ENCODE measurements at places on chromosomes 6 and 20. TPM values are rescaled to one million over a fixed set of nuclear protein-coding genes. Genes with fewer than 3 reads are reported as not detected.

KCTD20 gene
- total RNA-seq, result 78.8 TPM

DNA sequence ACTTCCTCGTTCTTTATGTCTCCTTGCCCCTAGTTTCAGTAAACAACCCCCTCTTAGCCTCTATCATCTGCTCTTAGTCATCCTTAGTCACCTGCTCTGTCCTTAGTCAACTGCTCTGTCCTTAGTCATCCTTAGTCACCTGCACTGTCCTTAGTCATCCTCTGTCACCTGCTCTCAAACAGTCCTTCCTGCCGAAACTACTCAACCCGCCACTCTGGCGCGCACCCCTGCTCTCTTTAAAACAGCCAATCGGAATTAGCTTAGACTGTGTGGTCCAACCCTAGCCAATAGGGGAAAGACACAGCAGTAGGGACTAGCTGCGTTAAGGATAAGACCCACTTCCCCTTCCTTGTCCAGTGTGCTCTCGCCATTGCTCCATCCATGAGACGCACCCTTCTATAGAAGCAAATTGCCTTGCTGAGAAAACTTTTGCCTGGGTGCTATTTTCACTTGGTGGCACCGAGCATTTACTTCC is 73.9 kb downstream of the BACH2 start:
- no peak overlapping the region for H3K27ac ChIP-seq
- no peaks in the 10 kb centered on the region for H3K27me3 ChIP-seq
- DNase-seq, result no peak
- H3K4me3 ChIP-seq, result no peak overlapping the region
- no peaks in the 10 kb centered on the region for H3K36me3 ChIP-seq

DNA sequence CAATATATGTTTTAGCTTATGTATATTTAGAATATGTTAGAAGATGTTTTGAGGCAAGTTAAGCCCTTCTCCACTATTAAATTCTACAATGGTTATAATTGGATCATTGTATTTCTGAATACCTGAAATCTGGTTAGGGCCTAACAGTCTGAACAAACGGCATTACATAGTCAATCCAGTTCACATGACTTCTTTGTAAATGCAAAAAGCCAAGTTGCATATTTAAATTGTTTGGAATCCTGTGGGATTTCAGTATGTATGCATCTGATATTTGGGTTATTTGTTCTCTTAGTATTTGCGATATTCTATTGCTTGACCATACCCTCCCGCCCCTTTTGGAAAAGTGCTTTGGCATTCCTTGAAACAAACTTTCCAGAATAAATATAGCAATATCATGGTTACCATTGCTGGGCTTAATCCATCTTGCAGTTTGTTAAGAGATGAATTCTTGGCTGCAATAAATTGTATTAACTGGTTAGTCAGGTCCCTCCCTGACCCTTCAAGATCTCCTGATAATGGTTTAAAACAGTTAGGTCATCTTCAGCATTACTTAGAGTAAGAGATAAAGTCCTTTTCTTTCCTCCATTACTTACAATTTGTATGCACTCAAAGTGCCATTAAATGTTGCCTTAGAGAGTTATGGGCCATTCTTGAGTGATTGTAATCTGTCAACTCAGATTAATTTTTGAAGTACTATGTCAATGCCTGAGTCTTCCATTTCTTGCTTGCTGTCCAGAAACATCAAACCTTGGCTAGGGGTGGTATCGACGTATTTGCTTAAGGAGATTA is 36.5 kb downstream of the LRRC1 start:
- no peak overlapping the region for H3K27ac ChIP-seq
- DNase-seq, result no peak
- H3K36me3 ChIP-seq, result peaks cover 4% of the 10 kb centered on the region

- H3K4me1 ChIP-seq, result no peaks in the 10 kb centered on the region
- H3K27ac ChIP-seq, result no peak overlapping the region
- H3K36me3 ChIP-seq, result no peaks in the 10 kb centered on the region
- DNase-seq, result no peak
Observed at GRCh38 chr6:34102696-34103095, 43.2 kb downstream of the GRM4 start.

FAXC gene
- total RNA-seq, result 20.5 TPM

CALHM5 gene
- 7.2 TPM for total RNA-seq

AK9 gene
- total RNA-seq, result 2.1 TPM

DNA sequence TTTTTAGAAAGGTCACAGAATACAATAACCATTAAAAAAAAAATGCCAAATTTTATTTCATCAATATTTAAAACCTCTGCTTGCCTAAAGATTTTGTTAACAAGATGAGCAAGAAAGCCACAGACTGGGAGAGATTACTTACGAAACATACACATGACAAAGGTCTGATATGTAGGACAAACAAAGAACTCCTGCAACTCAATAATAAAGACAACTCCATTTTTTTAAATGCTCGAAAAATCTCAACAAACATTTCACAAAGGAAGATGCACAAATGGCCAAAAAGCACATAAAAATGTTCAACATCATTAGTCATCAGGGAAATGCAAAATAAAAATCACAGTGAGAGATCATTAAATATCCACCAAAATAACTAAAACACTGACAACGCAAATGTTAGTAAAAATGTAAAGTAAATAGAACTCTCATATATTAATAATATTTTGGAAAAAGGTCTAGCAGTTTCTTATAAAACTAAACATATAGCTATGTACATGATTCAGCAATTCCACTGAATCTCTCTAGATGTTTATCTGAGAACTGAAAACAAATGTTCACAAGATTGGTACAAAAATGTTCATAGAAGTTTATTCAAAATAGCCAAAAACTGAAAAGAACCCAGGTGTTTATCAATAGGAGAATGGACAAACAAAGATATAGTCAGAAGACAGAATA is 10.3 kb downstream of the STK38 start:
- DNase-seq, result no peak
- H3K27ac ChIP-seq, result no peak overlapping the region
- H3K4me1 ChIP-seq, result peaks cover 14% of the 10 kb centered on the region

GRCh38 chr6:89352278-89353117 is at the start of gene UBE2J1:
Gene UBE2J1 (minus strand): TSS chr6:89352722. CDS start chr6:89352569, 153 bp downstream.
- H3K27ac ChIP-seq, result peak within 1 kb of the TSS; percentile 96
- H3K27me3 ChIP-seq, result no peaks in the 10 kb centered on the region
- peaks cover 9% of the 10 kb centered on the region for H3K36me3 ChIP-seq
- H3K4me1 ChIP-seq, result peaks cover 33% of the 10 kb centered on the region
- peak within 1 kb of the TSS; percentile 87 for H3K4me3 ChIP-seq
- DNase-seq, result peak; percentile 89

DNA sequence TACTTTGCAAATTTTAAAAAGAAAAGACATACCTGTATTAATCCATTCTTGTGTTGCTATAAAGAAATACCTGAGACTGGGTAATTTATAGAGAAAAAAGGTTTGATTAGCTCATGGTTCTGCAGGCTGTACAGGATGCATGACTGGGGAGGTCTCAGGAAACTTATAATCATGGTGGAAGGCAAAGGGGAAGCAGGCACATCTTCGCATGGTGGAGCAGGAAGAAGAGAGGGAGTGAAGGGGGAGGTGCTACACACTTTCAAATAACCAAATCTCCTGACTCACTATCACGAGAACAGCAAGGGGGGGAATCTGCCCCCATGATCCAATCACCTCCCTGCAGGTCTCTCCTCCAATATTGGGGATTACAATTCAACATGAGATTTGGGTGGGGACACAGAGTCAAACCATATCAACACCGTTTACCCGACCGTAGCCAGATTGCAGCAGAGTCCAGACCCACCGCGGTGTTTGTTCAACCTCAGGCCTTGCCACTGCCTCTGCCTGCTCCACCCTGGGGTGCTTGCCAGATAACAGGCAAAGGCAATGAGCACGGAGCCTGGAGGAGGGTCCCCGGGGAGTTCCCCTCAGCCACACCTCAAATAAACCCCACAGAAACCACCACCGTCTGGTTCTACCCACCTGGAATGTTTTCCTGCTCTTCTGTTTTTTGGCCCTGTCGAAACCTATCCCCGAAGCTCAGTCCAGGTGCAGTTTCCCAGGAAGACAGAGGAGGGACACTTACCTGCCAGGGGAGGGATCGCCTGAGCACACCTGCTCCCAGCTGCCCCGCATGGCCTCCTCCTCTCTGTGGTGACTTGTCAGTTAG is 142.2 kb upstream of the AFDN start:
- H3K4me3 ChIP-seq, result no peak overlapping the region
- DNase-seq, result no peak
- H3K36me3 ChIP-seq, result no peaks in the 10 kb centered on the region
- H3K27ac ChIP-seq, result no peak overlapping the region
- peaks cover 19% of the 10 kb centered on the region for H3K4me1 ChIP-seq
- H3K27me3 ChIP-seq, result no peaks in the 10 kb centered on the region

GDAP1L1 gene
- not detected for total RNA-seq

DNA sequence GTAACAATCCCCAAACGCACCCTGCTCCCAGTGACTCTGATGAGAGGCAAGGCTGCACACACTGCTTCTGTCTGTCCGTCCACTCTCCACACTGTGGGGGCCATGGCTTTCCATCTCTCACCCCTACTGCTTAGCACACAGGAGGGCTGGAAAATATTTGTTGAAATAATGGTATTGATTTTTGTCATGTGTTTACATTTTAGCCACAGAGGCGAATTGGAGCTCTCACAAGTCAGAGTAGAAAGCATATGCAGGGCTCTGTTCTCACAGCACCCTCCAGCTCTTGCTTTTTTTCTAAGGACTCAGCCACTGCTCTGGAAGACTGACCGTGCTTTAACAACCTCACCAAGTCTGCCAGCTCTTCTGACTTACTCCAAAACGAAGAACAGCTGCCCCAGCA is 273.8 kb downstream of the GMDS start:
- no peaks in the 10 kb centered on the region for H3K36me3 ChIP-seq
- no peak overlapping the region for H3K27ac ChIP-seq
- H3K27me3 ChIP-seq, result no peaks in the 10 kb centered on the region
- H3K4me3 ChIP-seq, result no peak overlapping the region
- H3K4me1 ChIP-seq, result peaks cover 14% of the 10 kb centered on the region
- no peak for DNase-seq

GRCh38 chr6:127547904-127548649 is 28.9 kb upstream of the C6orf58 start:
- H3K36me3 ChIP-seq, result no peaks in the 10 kb centered on the region
- no peaks in the 10 kb centered on the region for H3K27me3 ChIP-seq
- H3K27ac ChIP-seq, result no peak overlapping the region
- no peak overlapping the region for H3K4me3 ChIP-seq
- no peaks in the 10 kb centered on the region for H3K4me1 ChIP-seq
- DNase-seq, result no peak

GRCh38 chr20:51636123-51636522 is 93.6 kb upstream of the NFATC2 start:
- H3K4me1 ChIP-seq, result peaks cover 17% of the 10 kb centered on the region
- no peaks in the 10 kb centered on the region for H3K27me3 ChIP-seq

DNA sequence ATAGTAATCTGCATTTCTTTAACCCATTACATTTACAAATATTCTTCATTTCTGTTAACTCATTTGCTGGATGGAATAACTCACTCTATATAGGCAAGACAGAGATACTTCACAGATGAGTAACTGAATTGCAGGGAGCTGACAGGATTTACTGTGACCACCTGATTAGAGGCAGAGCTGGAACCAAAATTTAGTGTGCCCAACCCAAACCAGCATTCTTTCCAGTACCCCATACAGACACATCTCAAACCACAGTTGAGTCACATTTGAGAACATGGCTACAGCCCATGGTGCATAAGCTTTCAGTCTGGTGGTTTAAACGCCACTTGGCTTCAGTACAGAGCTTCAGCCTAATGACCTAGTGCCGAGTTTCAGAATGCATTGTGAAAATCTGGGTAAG is 138.4 kb upstream of the TENT5A start:
- peak; percentile 79 for DNase-seq
- no peaks in the 10 kb centered on the region for H3K27me3 ChIP-seq
- peaks cover 59% of the 10 kb centered on the region for H3K4me1 ChIP-seq
- peak overlapping the region; percentile 43 for H3K27ac ChIP-seq

DNA sequence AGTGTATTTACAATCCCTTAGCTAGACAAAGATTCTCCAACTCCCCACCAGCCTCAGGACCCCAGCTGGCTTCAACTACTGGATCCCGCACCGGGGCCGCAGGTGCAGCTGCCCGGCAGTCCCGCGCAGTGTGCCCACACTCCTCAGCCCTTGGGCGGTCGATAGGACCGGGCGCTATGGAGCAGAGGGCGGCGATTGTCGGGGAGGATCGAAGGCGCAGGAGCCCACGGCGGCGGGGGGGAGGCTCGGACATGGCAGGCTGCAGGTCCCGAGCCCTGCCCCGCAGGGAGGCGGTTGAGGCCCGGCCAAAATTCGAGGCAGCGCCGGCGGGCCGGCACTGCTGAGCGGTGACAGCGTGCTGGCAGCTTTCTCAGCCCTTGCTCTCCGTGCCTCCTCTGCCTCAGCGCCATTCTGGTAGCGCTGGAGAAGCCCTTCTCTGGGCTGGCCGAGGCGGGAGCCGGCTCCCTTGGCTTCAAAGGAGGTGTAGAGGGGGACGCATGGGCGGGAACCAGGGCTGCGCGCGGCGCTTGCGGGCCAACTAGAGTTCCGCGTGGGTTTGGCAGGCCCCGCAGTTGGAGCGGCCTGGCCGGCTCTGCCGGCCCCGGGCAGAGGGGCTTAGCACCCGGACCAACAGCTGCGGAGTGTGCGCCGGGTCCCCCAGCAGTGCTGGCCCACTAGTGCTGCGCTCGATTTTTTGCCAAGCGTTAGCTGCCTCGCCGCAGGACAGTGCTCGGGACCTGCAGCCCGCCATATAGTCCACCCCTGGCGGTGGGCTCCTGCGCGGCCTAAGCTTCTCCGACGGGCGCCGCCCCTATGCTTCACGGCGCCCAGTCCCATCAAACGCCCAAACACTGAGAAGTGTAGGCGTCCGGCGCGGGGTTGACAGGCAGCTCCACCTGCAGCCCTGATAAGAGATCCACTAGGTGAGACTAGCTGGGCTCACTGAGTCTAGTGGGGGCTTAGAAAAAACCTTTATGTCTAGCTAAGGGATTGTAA is 32.4 kb upstream of the KIF13A start:
- no peaks in the 10 kb centered on the region for H3K36me3 ChIP-seq
- peaks cover 33% of the 10 kb centered on the region for H3K4me1 ChIP-seq
- no peaks in the 10 kb centered on the region for H3K27me3 ChIP-seq
- H3K4me3 ChIP-seq, result no peak overlapping the region
- no peak for DNase-seq

DNA sequence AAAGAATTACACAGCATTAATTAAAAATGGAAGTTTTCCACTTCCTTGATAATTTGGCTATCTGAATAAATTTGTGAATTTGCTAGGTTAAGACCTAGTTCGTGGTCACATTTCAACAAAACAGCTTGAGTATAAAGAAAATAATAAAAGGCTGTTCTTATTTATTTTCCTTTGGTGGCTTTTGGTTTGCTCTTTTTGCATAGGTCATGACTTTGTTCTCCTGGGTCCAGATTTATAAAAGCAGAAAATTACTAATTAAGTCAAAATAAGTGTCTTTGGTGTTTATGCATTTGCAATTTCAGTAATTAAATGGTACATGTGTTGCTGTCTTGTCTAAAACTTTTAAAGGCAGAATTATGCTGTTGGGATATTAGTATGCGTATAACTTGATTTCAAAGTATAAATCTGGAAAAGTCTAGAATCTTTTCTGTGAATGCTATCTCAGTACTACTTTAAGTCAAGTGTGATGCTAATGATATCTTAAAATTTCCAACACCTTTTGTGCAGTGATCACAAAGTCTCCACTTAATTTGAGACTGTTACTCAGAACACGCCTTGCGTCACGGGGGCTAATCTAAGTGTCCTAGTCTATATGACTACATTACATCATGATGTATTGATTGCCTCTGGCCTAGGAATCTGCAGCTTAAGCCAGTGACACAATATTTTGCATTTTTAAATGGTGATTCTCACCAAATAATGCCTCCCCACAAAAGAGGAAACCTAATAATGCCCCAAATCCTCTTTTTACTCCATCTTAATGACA is 41.0 kb downstream of the GNAS start:
- H3K36me3 ChIP-seq, result peaks cover 47% of the 10 kb centered on the region
- 0 out of 2 replicates have a peak, but pooled peaks cover under 1% of the 10 kb centered on the region for H3K27me3 ChIP-seq
- H3K4me1 ChIP-seq, result peaks cover 53% of the 10 kb centered on the region
- H3K4me3 ChIP-seq, result peak overlapping the region; percentile 64
- no peak for DNase-seq
